ENCODE measurements at places on chromosomes 4 and X. TPM values are rescaled to one million over a fixed set of nuclear protein-coding genes. Genes with fewer than 3 reads are reported as not detected.

Gene ASB12
- not detected for total RNA-seq

Gene NIPAL1
- total RNA-seq, result 14.1 TPM

Gene PRRG1
- total RNA-seq, result 5.1 TPM

Gene RBM47
- 42.7 TPM for total RNA-seq

Gene AKAP4
- not detected for total RNA-seq
